ENCODE measurements at places on chromosomes 4 and X. TPM values are rescaled to one million over a fixed set of nuclear protein-coding genes. Genes with fewer than 3 reads are reported as not detected.

GRCh38 chr4:27003642-27004113 lies 143.0 kb downstream of the STIM2 start:
- no peak for DNase-seq
- H3K27ac ChIP-seq: peak overlapping the region; percentile 56
- peaks cover 15% of the 10 kb centered on the region for H3K36me3 ChIP-seq
- peaks cover 36% of the 10 kb centered on the region for H3K4me1 ChIP-seq

DNA sequence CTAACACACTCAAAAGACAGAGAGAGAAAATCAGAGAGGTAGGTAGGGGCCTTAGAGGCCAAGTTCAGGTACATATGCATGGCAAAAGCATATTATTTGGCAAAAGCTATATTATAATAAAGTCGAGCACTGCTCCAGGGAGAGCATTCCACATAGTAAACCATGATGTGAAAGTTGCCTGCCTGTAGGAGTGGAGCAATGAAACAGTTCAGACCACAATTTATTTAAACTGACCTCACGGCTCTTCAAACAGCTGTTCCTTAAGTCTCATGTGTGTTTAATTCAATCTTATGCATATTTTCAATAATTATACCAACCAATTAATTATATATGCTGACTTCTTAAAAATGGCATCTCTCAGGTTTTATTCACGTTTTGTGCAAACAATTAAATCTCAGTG lies 3.3 kb downstream of the RFC1 start:
- H3K27ac ChIP-seq: no peak overlapping the region
- no peak for DNase-seq
- H3K4me1 ChIP-seq: peaks cover 47% of the 10 kb centered on the region
- H3K27me3 ChIP-seq: no peaks in the 10 kb centered on the region
- H3K4me3 ChIP-seq: no peak overlapping the region

DNA sequence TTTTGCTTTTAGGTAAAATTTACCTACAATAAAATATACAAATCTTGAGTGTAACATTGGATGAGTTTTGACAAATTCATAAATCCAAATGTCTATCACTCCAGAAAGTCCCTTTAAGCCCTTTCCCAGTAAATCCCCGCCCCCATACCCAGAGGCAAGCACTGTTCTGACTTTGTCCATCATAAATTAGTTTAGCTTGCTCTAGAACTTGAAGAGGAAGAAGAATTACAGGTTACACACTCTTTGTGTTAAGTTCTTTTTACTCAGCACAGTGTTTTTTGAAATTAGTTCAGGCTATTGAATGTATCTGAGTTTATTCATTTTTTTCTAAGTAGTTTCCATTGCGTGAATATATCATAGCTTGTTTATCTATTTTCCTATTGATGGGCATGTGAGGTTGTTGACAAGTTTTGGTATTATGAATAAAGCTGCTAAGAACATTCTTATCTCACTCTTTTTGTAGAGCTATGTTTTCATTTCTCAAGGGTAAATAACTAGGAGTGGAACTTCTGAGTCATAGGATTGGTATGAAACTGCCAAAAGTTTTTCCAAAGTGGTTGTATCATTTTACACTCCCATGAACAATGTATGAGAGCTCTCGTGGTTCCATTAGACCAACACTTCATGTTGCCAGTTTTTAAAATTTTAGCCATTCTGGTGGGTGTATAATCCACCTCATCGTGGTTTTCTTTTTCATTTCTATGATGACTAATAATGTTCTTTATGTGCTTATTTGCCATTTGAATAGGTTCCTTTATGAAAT lies 22.4 kb upstream of the HPSE start:
- peaks cover 10% of the 10 kb centered on the region for H3K4me1 ChIP-seq
- no peak for DNase-seq
- H3K4me3 ChIP-seq: no peak overlapping the region
- no peak overlapping the region for H3K27ac ChIP-seq
- H3K36me3 ChIP-seq: peaks cover 4% of the 10 kb centered on the region

DNA sequence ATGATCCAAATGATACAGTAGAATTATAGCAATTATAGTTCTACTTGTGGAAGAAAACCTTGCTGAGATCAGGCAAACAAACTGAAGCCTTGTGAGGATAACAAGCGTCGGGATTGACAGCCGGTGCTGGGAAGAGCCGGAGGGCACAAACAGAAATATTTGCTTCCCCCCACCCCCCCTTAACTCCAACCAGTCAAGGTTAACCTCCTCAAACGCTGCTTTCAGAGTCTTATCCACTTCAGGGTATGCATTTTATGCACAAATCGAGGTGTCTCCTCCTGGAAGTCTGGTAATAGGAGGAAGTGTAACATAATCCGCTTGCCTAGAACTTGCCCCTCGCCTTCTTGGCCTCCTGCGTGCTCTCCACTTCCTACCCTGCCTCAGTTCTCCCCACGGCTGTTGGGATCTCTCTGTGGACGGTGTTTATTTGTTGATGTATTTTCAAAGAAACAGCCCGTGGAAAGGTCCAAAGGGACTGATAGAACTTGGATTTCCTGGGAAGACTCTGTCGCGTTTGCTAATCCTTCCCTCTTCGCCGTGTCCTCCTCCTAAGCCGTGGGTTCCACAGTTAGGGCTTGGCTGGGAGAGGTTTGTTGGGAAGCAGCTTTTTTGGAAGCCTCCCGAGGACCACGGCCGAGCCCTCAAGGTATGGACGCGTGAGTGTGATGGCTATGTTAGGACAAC lies 4.1 kb upstream of the ARX start:
- H3K4me3 ChIP-seq: no peak overlapping the region
- peaks cover 79% of the 10 kb centered on the region for H3K27me3 ChIP-seq
- peaks cover 14% of the 10 kb centered on the region for H3K4me1 ChIP-seq
- DNase-seq: no peak
- no peak overlapping the region for H3K27ac ChIP-seq

- no peak for DNase-seq
- no peak overlapping the region for H3K27ac ChIP-seq
- H3K36me3 ChIP-seq: no peaks in the 10 kb centered on the region
Measured at GRCh38 chr4:163251204-163251603, 81.2 kb downstream of the NPY1R start.

GRCh38 chr4:101288365-101289145 lies 58.8 kb downstream of the PPP3CA start:
- H3K4me1 ChIP-seq: peaks cover 8% of the 10 kb centered on the region
- no peaks in the 10 kb centered on the region for H3K27me3 ChIP-seq
- no peak overlapping the region for H3K4me3 ChIP-seq
- no peak overlapping the region for H3K27ac ChIP-seq
- DNase-seq: no peak
- peaks cover 2% of the 10 kb centered on the region for H3K36me3 ChIP-seq

HELQ gene
- total RNA-seq: 16.2 TPM

AKAP14 gene
- total RNA-seq: not detected

NXF2B gene
- total RNA-seq: not detected

Measured in activated CD4-positive, alpha-beta T cell treated with anti-CD3 and anti-CD28 coated beads, Interleukin-2, amount 10 ng/mL, durations not matched to agents 7 days and 5 days (primary cell).